ENCODE measurements at places on chromosomes 11 and 22.

- no peak for DNase-seq
Measured at GRCh38 chr11:83061883-83062282, 9.8 kb downstream of the RAB30 start.

DNA sequence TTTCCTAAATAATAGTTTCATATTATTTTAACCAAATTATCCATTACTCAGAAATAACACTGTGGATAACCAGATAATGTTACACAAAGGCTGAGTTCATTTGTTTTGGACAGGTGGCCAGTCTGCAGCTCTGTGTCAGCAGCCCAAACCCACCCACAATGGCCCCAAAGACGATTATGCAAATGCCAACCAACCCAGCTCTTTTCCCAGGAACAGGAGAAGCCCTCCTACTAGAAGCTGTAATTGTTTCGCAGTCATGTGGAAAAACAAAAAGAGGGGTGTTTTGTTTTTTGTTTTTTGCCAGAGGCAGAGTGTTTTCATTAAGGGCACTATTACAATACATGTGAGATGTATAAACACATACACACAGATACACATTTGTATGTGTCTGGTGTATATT lies 102.1 kb downstream of the FCHSD2 start:
- no peak for DNase-seq

GRCh38 chr11:86341382-86341781 lies 33.3 kb upstream of the CCDC81 start:
- no peak for DNase-seq

DNA sequence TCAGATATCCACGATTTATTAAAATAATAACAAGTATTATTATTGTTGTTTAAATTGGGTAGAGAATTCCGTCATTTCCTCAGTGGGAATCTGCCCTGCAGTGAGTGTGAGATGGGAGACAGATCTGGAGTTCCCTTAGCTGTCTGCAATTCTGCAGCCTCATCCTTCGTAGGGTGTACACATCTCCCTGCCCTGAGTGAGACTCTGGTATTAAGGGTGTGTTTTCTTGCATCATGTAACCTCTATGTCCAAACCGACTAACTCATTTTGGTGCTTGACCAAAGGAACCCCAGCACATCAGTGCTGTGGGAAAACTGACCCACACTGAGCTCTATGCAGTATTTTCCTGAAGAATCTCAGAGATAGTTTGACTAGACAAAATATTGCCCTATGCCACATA lies 157.6 kb downstream of the LDLRAD3 start:
- DNase-seq, result no peak

DNA sequence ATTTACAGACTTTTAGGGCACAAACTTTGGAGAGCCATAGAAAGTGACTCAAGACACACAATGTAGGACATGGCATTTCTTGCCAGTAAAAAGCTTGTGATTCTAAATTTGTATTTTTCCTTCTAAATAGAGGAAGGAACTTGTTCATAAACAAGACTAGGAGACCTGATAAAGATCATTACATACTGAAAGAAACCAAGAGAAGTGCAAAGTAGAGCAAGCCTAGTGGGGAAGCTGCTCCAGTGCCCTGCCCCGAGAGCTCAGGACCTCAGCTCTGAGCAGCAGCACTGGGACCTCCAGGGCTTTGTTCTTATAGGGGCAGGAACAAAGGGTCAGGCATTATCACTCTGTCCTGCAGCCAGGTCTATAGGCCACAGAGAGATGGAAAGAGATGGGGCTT lies 7.2 kb downstream of the IRAG1 start:
- no peak for DNase-seq

DNA sequence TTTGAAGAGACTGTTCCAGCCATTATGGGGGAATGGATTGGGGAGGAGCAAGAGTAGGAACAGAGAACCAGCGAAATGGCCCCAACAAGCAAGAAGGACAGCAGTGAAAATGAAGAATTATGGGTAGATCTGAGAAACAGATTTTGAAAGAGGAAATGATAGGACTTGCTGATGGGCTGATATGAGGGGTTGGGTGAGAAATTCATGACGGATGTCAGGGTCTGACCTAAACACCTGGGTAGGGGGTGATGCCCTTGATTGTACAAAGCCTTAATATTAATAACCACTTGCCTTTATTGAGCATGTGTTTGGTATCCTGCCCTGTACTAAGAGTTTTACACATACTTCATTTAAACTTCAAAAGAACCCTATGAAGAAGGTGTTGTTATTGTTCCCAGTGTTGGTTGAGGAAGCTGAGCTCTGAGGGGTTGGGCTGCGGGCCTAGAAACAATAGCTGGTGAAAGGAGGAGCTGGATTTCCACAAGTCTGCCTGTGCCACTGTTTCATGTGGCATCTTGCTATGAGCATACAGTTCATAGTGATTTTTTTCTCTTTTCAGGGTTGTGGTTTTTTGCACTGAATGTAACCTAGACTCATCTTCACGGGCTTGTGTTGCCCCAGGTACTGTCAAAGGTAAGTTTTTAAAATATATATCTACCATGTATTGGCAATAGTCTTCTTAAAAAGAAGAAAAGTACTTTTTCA lies 61.1 kb upstream of the TNRC6B start:
- no peak for DNase-seq

DNA sequence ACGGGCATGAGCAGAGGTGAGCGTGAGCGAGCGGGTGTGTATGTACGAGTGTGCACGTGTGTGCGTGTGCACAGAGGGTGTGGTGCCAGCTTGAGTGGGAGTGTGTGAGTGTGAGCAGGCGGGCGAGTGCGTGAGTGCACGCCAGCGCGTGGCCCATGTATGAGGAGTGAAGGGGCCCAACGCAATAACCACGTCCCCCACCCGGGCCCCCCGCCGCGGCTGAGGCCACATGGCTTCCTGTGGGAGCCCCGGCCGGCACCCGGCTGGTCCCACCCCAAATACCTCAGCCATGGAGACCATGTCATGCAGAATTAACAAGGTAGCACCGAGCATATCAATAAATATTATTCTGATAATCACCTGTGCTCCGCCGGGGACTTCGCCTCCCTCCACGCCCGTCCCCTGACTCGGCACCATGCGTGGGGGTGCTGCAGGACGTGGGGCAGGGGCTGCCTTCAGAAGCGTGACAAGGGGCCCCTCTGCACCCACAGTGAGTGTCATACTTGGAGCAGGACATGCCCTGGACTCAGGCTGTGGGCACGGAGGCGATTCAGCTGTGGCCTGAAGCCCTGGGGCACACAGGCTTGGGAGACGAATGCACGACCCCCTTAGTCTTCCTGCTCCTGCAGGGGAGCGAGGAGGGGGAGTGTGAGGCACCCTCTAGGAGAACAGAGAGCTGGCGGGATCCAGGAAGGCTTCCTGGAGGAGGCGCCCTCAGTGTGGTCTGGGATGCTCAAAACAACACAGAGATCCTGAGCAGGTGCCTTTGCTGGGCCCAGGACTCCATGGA lies 5.6 kb upstream of the TRABD start:
- DNase-seq, result no peak

DNA sequence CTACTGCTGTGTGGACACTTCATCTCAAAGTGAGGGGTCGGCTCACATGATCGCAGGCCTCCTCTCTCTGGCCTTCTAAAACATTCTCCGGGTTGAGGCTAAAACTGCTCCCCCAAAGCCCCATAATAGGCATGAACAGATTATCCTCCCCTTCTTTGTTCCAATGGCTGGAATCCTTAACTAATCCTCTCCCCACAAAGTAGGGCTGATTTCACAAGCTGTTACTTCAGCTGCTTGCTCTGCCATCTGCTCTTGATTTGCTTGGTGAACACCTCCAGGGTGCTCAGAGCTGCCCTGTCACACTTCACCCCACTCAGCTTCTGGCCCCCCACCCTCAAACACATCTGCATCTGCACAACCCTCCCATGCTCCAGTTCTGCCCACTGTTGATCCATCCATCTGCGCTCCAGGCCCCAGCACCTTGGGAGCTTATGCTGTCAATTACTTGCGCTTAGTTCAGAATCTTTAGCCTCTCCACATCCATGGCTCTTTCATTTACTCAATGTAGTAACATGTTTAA lies 173.1 kb upstream of the API5 start:
- DNase-seq, result no peak

GRCh38 chr11:94800414-94800813 lies 32.3 kb downstream of the AMOTL1 start:
- no peak for DNase-seq

- no peak for DNase-seq
Measured at GRCh38 chr11:12164061-12165014, 53.9 kb downstream of the MICAL2 start.

DNA sequence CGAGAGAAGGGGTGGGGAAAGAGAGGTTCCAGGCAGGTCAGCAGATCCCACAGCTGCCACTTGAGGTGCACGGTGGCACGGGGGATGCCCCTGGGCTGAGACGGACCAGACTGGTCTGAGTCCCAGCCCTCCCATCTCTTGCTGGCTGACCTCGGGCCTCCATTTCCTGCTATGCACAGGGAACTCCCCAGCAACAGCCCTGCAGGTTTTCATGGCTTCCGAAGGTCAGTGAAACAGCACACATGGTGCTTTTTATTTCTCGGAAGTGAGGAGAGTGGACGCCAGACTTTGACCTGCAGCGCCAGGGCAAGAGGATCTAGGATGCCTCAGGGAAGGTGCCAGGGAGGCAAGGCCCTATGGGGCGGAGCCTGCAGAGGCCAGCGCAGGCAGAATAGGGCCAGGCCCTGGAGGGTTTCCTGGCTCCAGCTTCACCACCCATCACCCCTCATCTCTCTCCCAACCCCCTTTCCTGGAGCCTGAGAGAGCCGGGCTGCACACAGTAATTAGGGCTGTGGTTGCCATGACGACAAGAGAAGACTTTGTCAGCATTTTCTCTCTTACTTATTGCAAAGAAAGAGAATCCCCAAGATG lies 29.5 kb downstream of the SLC22A12 start:
- DNase-seq, result no peak

DNA sequence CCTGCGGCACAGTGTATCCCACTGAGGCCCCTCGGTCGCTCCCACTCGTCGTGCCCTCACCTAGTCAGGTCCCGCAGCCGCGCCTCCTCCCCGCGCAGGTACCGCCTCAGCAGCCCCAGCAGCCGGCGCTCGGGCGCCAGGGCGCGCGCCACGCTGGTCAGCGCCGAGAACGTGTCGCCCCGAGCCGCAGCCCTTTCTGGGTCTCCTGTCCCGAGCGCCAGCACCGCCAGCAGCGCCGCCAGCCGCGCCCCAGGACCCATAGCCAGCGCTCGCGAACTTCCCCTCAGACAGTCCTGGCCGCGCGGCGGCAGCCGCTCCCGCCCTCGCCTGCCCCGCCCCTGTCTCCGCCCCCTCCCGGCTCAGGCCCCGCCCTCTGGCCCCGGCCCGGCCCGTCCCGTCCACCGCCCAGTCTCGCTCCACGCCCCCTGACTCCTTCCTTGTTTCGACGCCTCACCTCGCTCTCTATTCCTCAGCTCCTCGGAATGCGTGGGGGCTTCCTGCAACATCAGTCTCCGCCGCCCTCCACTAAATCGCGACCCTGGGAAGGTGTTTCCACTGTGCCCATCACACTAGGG lies at the start of gene P4HA3:
TSS of gene P4HA3 (minus strand) at position 289 of the 575 bp plus-strand sequence. CDS start at position 260, 29 bp downstream.
- DNase-seq, result peak; percentile 27

GRCh38 chr11:111770581-111771134 lies 4.5 kb upstream of the PPP2R1B start:
- no peak for DNase-seq

DNA sequence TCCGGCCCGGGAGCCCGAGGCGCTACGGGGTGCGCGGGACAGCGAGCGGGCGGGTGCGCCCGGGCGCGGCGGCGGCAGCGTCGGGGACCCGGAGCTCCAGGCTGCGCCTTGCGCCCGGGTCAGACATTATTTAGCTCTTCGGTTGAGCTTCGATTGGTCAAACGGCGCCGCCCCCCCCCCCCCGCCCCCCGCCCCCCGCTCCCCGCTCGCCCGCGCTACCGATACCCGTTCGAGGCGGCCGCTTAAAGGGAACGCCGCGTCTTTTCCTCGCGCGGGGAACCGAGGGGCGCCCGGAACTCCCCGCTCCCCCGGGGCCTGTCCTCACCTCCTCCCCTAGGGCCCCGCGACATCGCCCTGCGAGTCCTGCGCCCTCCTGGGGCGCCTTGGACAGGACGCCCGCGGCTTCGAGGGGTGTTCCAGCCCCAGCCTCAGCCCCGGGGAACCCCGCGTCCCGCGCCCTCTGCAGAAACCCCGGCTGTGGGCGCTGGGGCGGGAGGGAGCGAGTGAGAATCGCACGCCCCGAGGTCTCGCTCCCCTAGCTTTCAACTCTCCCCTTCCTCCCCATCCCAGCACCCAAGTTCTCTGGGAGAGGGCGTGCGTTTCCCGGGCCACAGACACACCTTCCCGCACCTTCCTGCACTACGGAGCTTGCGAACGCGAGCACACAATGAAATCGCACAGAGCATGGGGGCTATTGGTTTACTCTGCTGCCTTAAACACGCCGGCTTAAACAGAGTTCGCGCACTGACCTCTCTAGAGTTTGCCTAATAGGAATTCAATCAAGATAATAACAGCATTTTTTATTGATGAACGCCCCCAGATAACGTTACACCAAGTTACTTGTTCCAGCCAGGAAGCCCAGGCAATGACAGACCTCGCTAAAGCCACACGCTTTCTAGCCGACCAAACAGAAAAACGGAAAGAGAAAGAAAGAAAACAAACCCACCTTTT lies at the start of gene BDNF:
TSS of gene BDNF (minus strand) at position 105 of the 951 bp plus-strand sequence. CDS start 41,891 bp downstream, outside the sequence.
- no peak for DNase-seq

DNA sequence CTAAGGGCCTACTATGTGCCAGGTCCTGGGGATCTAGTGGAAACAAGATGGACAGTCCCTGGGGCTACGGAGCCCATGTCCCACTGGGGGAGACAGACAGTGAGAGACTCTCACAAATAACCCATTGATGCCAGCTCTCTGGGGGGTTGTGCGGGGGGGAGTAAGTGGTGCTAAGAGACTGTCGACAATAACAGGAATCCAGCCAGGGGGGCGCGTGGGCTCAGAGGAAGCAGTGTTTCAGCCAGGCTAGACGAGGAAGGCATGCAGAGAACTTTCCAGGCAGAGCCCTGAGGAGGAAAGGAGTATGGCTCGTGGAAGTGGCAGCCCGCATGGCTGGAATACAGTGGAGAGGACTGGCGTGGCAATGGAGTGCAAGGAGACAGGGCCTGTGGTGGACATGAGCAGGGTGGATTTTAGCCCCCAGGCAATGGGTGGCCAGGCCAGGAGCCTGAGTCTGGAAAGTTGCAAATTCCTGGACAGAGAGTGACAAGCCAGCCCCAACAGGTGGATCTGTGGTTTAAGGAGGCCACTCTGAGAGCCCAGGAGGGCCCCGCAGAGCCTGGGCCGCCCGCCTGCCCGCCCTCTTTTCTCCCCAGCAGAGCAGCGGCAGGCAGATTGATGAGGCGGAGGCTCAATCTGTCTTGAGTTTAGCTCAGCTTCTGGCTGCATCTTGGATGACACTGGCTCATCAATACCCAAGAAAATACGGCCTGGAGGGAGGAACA lies 40.0 kb upstream of the TCF20 start:
- DNase-seq, result no peak

- DNase-seq, result no peak
Measured at GRCh38 chr11:62046568-62047100, 77.2 kb upstream of the INCENP start.
